ENCODE measurements at places on chromosomes 3 and 15.

GRCh38 chr3:154851644-154852043 lies 228.5 kb upstream of the MME start:
- DNase-seq = no peak

GRCh38 chr3:38028621-38029361 lies 651 bp downstream of the PLCD1 start:
- no peak for DNase-seq

- no peak for DNase-seq
Observed at GRCh38 chr3:29581311-29581710, 300.4 kb downstream of the RBMS3 start.

- DNase-seq = no peak
Observed at GRCh38 chr3:180827171-180827570, 85.3 kb upstream of the FXR1 start.

GRCh38 chr3:102124704-102125103 lies 275.4 kb downstream of the NFKBIZ start:
- DNase-seq = no peak

GRCh38 chr15:92290359-92290992 lies 103.2 kb upstream of the ST8SIA2 start:
- DNase-seq = no peak

DNA sequence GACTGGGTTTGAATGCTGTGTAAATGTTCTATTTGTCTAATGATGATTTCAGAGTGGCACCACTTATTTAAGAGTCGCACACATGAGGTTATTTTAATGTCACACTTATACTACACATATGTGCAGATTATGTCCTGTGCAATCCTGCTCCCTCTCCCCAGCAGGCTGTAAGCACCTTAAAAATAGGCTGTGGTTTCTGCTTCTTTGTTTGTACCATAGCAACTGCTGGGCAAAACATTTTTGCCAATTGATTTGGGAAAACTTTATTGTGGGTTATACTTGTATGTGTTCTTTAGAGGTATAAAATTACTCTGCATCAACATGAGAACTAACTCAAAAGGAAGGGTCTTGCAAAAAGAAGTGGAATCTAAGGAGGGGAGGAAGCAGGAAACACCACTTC lies 318.5 kb downstream of the NTRK3 start:
- DNase-seq = no peak

DNA sequence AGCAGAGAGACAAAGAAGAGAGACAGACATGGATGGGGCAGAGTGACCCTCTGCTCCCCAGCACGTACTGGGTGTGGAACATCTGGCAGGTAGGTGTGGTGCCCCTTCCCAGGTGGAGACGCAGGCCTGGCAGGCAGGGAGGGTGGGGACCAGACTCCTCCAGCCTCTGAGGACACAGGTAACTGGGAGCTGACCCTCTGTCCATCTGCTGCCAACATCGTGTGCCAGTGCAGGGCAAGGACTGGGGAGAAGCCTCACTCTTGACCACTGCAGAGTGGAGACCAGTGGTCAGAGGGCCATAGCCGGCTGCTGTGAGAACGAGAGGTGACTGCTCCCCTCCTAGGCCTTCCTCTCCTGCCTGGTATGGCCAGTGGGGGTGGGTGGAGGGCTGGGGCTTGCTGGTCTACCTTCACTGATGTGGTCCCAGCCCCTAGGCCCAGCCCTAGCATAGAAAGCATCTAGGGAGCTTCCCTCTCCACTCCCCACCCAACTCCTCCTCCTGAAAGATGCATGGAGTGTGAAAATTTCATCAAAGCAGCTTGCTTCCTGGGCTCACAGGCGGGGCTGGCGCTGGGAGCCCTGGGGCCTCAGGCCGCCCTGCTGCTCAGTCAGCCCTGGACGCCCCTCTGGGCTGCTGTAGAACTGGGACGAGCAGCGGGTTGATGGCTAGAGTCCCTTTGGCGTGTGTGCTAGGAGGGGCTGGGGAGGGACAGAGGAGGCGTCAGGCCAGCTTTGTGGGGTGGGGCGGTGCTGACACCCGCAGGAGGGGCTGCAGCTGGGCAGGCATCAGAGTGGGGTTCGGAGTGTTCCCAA lies 90.3 kb downstream of the PLXNA1 start:
- no peak for DNase-seq

- no peak for DNase-seq
Observed at GRCh38 chr3:72597756-72598195, 250.5 kb downstream of the SHQ1 start.

- DNase-seq = no peak
Observed at GRCh38 chr3:156677536-156677935, 3.1 kb downstream of the TIPARP start.

- DNase-seq = no peak
Observed at GRCh38 chr3:175386630-175387029, 527.5 kb downstream of the NAALADL2 start.

DNA sequence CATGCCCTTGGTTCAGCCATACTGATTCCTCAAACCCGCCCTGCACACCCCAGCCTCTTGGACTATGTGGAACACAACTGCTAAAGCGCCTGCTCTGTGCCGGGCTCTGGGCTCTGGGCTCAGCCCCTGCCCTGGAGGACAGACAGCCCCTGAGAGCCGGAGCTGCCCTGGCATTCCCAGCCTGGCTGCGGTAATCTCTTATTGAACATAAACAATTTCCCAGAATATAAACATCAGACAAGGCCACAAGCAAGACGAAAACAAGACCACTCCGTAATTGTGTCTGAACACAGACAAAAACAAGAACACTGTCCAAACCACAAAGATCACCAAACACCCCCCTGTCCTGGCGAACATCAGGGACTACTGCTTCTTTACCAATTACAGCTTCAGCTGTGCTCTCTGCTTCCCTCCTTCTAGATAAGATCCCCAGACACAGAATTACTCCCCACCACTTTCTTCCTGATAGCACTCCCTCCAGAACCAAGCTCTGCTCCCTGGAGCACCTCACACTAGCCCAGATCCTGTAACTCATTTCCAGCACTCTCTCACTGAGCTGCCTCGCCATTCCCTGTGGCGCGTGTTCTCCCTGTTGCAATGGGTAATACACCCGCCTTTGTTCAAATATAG lies 57.1 kb upstream of the TLE3 start:
- DNase-seq = no peak

- no peak for DNase-seq
Observed at GRCh38 chr15:70014860-70015490, 82.7 kb downstream of the TLE3 start.

DNA sequence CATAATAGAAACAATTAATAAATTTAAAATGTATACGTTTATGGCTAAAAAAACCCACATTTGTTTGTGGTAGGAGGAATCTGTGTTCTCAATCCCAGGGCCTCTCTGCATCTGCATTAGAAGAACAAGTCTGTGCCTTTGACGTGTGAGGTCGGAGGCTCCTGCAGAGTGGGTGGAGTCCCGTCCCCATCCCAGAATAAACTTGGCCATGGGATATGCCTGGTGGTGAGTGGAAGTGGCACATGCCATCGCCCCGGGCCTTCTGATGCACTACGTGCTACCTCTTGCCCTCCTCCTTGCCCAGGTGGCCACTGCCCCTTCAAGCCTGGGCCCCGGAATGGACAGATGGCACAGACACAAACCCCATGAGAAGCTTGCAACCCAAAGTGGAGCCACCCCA lies 131.1 kb upstream of the NSMCE3 start:
- no peak for DNase-seq

DNA sequence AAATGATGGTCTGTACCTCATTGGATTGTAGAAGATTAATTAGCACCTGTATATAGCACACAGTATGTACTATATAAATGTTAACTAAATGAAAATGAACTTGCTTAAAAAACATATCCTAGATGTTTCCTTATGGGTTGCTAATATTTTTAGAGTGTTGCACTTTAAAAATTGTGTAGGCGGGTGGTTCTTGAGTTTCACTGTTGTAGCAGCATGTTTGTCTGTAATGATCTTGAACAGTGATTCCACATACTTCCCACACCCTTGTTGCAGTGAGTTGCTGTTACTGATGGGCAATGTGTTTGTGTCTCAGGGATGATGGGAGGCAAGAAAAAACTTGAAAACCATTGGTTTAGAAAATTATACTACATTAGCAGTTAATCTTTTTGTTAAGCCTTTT lies 22.0 kb downstream of the USP3 start:
- DNase-seq = no peak

DNA sequence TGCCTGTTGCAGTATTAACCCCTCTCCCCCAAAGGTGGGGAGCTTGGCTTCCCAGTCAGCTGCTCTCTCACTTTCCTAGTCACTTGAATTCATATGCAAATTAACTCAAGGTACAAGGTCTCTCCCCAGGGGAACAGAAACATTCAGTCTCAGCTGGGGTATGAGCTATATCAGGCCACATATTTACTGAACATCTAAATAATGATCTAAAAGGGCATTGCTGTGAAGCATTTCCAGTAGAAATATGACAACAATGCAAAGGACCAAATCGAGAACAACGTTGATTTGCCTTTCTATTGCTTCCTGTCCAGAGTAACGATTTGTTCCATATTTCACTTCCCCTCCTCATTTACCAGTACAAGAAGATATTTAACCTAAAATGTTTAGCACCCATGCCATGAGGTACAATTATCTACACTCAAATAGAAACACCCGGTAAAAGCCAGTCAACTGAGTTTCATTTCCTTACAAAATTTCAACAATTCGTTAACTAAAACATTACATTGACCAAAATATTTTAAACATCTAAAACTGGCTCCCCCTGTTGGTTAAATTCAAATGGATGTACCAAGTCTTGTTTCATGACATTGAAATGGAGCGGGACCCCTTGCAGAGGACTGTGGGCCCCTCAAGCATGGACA lies 36.5 kb upstream of the KLHL6 start:
- peak; percentile 9 for DNase-seq

DNA sequence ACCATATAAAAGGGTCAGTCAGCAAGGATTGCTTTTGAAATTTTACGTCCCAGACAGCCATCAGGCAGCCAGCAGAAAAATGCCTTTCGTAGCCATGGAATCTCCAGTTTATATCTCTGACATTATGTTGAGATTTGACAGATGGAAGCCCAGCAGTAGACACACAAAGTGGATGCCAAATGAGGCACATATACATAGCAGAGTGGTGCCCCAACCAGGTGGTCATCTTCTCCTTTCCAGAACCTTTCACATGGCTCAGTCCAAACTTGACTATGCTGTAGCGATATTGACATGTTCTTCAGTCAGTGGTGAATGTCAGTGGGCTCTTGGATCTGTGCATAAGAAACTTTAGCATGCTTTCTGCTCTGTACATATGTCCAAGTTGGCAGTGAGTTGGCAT lies 123.3 kb upstream of the GBE1 start:
- no peak for DNase-seq

- no peak for DNase-seq
Observed at GRCh38 chr3:134211797-134212196, 38.9 kb downstream of the RYK start.

DNA sequence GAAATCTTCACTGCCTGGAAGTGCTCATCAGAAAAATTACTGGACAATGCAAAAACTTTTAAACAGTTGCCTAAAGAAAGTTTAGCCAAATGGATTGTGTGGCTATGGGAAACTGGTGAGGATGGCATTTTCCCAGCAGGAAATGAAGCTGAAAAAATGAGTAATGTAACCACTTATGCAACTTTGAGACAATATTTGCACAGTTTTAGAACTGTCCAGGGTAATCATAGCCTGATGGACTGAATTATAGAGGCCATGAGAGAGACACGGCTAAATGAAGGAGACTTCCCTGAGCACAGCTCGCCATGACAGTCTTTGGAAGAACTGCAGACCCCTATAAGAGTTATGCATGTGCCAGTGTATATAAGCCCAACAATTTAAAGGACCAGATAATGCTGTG lies 881.5 kb downstream of the VGLL3 start:
- DNase-seq = no peak

DNA sequence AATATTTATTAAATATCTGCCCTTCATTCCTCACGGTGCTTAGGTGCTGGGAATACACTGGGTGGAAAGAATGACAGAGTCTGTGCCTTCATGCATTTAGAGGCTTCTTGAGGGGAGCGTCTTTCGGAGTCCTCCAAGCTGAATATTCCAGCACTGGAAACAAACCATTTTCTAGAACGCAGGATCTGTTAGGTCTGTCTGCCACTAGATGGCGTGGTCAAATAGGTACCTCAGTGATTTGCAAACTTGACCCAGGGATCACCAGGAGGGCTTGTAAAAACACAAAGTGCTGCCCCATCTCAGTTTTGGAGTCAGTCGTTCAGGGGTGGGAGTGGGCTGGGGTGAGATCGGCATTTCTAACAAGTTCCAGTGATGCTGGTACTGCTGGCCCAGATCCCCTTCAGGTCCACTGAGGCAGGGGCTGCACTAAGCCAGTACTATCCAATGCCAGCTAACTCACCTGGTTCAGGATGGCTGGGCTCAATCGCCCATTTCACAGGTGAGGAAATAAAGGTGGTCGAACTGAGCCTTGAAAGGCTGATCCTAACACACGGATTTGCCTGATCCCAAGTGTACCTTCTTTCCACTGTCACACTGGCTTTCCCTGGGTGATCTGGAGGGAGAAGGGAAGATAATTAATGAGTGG lies 14.8 kb downstream of the ARNT2 start:
- DNase-seq = no peak

- DNase-seq = no peak
Observed at GRCh38 chr3:63705092-63705645, 52.7 kb downstream of the SNTN start.

DNA sequence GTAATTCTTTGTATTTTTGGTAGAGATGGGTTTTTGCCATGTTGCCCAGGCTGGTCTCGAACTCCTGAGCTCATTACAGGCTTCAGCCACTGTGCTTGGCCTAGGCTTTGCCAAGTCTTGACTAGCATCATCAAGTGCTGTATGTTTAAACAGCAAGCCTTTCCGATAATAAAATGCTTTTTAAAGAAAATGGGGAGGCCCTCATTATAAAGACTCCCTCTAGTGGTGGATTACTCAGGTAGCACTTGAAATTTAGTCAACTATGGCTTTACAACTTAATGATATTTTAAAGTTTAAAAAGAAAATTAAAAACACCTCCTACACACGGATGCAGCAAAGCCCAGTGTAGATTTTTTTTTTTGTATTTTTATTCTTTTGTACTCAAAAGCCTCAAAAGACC lies 213.6 kb downstream of the GAP43 start:
- no peak for DNase-seq

- no peak for DNase-seq
Observed at GRCh38 chr3:16012086-16012485, 162.4 kb upstream of the GALNT15 start.

GRCh38 chr15:64146885-64147681 lies 4.4 kb upstream of the SNX22 start:
- no peak for DNase-seq

DNA sequence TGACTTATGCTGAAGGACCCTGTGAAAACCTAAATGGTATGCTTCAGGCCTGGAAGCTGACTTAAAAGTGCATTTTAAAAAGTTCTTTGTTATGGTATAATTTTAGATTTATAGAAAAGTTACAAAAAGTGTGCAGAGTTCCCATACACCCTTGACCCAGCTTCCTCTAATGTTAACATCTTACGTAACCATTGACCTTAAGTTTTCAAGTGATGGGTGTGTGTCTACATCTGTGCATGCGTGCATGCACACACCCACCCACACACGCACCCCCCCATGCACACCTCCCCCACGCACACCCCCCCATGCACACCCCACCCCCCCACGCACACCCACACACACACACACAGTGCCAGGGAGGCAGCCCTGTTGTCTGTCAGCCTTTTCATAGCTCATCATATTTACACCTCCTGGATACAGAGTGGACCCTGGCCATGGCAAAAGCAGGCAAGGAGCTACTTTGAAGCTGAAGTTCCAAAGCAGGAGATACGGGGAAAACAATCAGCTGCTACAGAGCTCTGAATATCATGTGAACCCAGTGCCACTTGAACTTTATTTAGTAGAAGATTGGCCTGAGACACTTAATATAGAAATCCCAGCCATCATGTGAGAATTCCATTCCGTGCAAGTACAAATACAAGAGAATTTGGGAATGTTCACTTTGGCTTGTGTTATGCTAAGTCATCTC lies 30.0 kb upstream of the TRAK1 start:
- DNase-seq = no peak

- no peak for DNase-seq
Observed at GRCh38 chr3:153976891-153977554, 144.2 kb upstream of the ARHGEF26 start.
